ENCODE measurements at places on chromosomes 12 and 14.

DNA sequence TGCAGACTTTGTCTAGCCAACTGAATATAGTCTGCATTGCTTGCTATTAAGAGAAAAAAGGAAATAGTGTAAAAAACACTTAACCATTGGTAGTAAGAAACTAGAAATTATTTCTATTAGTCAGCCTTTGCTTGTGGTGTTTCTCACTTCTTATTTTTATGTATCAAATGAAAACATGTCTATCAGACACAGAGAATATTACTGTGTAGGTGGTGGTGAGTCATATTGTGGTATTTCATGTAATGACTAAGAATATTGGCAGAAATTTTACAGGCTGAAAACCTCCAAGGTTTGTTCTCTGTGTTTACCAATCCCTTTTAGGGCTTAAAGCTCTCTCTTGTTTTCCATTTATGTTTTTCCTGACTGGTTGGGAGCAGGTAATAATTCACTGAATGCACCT is 87.2 kb downstream of the DAAM1 start:
- no peak for DNase-seq

DNA sequence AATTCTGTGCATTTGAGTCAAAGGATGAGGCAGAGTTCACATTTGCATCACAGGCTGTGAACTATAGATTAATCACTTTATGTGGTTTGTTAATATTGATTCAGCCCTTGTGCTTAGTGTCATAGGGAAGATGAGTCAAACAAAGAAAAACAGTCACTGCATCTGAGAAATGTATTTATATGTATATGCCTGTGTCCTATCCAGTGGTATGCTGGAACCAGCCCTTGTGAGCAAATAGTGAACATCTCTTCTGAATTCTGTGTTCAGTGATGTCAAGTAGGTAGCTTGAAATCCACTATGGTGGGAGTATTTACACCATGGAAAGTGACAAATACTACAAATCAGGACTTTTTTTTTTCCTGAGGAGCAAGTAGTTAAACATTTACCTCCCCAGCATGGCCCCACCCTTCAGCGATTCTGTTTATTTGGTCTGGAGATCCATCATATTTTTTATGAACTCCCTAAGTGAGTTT is 128.5 kb downstream of the HMGA2 start:
- DNase-seq: no peak

- no peak for DNase-seq
These were observed 815 bp downstream of the COQ10A start for GRCh38 chr12:56267443-56268071.

DNA sequence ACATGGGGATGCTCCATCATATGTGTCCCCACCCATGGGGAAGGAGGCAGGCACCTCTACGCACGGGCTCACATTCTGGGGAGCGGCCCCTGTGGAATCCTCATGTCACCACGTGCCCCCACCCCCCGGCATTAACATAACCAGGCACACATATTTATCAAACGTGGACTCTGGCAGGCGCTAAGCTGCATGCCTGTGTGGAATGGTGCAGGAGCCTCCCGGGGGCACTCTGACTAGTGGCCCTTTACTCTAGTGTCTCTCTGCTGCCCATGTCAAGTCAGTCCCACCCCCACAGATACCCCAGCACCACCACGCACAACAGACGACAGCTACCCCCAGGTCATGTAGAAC is 66.1 kb downstream of the CCDC88C start:
- DNase-seq: no peak

DNA sequence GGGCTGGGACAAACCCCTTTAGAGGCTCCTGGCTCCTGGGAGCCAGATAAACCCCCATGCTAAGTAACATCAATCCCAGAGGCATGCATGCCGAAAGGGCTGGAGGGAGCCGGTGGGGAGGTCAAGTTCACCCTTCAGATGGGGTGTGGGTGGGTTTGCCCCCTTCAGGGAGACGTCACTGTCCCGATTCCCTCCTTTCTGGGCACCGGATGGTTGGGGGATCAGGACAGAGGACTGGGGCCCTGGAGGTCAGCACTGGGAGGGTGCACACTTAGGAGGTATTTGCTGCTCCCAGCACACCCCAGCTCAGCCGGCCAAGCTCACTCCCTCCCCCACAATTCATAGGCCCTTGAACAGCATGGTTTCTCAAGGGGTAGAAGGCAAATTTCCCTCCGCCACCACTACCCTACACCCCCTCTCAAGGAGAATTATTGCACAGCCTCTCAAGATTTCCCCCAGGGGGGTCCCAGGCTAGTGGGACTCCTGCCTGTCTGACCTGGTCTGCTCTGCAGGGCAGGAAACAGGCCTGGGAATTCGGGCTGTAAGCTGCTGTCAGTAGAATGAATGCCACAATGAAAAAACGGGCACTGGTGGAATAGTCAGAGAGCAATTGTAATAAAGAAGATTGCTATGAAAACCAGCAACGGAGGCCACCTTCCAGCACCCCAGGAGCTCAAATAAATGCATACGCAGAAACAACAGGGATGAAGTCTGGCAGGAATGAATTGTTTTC is 63.5 kb downstream of the GALNT16 start:
- DNase-seq: no peak

GRCh38 chr14:76599559-76600287 is 161.5 kb upstream of the VASH1 start:
- no peak for DNase-seq

DNA sequence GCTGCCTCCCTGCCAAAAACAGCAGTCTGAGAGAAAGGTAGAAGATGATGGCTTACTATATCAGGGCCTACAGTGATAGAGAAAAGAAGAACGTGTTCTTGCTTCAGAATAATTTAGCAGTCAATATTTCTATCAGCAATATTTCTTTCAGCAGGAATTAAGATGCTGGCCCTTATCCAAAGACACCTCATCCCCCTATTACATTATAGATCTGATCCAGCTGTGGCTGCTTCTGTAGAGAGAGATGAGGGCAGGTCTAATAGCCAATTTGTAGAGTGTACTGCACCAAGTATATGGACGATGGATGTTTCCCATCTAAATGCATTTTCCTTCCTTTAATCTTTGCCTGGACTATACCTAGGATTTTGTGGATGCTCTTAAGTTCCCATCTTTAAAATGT is 451.7 kb downstream of the NPAS3 start:
- no peak for DNase-seq

DNA sequence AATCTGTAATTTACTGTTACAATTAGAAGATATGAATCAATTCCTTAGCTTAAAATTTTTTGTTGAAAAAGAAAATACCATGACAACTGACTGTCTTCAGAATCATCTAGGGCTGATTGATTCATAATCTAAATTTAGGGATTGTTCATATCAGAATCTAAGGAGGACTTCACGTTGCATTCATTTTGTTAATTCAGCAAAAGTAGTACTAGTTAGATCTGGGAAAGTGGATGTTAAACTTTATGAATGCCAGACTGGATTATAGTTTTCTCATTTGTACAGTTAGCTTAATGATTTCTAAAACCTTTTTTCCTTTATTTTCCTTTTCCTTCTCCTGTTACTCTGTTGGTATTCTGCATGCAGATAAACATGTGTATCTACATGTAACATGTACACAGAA is 135.5 kb downstream of the PDE3A start:
- no peak for DNase-seq

DNA sequence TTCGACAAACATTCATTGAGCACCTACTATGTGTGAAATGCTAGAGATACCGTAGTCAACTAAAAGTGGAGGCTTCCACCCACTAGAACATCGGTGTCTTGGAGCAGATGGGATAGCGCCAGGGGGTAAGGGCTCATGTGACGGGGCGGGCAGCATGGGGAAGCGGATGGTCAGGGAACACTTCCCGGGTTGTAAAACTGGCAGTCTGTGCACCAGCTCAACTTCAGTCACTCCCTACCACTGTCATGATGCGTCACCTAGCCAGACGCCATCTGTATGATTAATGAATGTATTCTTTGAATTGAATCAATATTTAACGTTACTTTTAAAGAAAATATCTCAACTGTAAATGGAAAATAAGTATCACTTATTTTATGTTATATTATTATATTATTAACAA is 93.5 kb downstream of the PIWIL1 start:
- no peak for DNase-seq

GRCh38 chr14:95651821-95652583 is 34.2 kb upstream of the TCL1B start:
- no peak for DNase-seq

DNA sequence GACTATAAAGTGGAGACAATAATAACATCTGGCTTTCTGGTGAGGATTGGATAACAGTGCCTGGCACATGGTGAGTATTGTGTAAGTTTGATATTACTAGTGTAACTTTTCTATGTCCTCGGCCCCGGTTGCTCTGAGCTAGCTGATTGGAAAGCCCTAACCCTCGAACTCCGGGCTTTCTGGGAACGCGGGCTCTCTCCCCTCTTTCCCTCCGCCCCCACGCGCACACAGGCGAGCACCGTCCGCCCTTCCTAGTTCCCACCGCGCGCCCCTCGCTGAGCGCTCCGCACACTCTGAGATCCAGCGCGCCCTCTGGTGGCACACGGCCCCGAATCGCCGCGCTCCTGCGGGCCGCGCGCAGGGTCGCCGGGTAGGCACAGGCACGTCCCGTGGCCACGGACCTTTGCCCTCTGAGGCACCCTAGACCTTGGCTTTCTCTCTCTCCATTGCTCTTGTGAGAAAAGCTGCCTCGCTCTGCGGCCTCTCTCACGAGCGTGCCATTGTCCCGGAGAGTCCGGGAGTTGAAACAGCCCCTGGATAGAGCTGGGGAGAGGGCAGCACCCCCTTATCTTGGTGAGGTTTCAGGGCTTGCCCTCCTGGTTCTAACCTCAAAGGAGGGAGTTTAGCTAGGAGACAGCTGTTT is 23.2 kb upstream of the ESRRB start:
- peak; percentile 23 for DNase-seq

DNA sequence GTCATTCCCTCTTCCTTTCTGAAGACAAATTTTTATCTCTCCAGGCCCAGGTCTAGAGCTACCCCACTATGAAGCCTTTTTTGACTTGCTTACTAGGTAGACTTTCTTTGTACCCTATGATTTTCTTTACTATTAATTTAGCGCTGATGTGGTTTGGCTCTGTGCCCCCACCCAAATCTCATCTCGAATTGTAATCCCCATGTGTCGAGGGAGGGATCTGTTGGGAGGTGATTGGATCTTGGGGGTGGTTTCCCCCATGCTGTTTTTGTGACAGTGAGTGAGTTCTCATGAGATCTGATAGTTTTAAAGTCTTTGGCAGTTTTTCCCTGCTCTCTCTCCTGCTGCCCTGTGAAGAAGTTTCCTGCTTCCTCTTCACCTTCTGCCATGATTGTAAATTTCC is 118.1 kb downstream of the SLC38A1 start:
- no peak for DNase-seq

GRCh38 chr12:54562750-54563356 is 13.5 kb downstream of the PDE1B start:
- DNase-seq: no peak

DNA sequence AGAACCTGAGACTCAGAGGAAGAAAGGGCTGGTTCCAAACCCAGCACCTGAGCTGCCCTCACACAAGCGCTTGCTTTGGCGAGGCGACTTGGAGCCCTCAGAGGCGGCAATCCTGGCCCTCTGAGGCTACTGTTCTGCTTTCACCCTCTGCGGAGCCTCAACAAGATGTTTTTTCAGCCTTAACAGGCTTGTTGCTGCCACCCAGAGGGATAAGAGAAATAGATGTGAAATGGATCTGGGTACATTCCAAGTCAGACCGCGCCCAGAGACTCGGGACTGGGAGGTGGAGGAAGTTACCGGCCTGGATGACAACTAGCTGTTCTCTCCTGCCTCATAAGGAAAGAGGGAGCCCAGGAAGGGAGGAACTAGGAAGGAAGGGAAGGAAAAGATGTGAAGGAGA is 89.6 kb downstream of the TTC7B start:
- DNase-seq: no peak
